ENCODE measurements at places on chromosomes 2 and 18. TPM values are rescaled to one million over a fixed set of nuclear protein-coding genes. Genes with fewer than 3 reads are reported as not detected.

Gene TNFAIP6
- not detected for total RNA-seq

Gene STEAP3
- 68.3 TPM for total RNA-seq

Gene NYAP2
- under 0.01 TPM for total RNA-seq

Gene L3MBTL4
- total RNA-seq = 8.0 TPM

Gene TM4SF20
- total RNA-seq = not detected

Measured in nasal cavity respiratory epithelium epithelial cell of viscerocranial mucosa (primary cell).